ENCODE measurements at places on chromosomes 1 and 21.

- DNase-seq, result no peak
Measured at GRCh38 chr21:31606081-31606874, 53.2 kb upstream of the SOD1 start.

GRCh38 chr21:41833497-41834115, 45.5 kb downstream of the PRDM15 start:
- DNase-seq, result no peak

DNA sequence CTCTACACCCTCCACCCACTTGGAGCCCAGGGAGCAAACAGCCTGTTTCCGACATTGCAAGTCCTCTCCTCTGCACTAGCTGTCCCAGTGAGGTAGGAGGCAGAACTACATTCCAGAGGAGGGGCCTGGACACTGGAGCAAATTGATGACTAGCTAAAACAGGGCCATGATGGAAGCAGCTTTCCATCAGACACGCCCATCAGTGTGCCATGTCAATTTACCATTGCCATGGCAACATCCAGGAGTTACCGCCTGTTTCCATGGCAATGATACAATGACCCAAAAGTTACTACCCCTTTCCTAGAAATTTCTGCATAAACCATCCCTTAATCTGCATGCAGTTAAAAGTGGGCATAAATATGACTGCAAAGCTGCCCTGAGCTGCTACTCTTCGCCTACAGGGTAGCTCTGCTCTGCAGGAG, 647.1 kb downstream of the PTPRU start:
- DNase-seq, result no peak

- no peak for DNase-seq
Measured at GRCh38 chr1:218351391-218352074, 6.4 kb downstream of the TGFB2 start.

- DNase-seq, result no peak
Measured at GRCh38 chr21:44934276-44934675, 5.6 kb upstream of the SLX9 start.

- DNase-seq, result no peak
Measured at GRCh38 chr1:109239409-109240068, 9.8 kb upstream of the CELSR2 start.

DNA sequence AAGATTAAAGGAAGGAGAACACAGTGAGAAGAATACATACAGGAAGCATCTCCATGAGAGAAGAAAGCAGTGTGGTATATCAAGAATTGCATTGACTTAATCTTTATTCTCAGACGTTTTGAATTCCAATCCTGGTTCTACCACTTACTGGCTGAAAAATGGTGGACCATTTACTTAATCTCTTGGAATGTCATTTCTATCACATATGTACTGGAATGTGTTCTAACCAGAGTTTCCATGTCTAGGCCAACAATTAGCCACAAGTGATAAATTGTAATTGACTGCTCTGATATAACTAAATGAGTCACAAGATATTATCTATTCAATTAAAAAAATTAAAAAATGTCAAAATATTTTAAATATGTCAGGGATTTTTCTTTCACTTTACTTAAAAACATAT, 626.1 kb downstream of the PTPRC start:
- DNase-seq, result no peak

DNA sequence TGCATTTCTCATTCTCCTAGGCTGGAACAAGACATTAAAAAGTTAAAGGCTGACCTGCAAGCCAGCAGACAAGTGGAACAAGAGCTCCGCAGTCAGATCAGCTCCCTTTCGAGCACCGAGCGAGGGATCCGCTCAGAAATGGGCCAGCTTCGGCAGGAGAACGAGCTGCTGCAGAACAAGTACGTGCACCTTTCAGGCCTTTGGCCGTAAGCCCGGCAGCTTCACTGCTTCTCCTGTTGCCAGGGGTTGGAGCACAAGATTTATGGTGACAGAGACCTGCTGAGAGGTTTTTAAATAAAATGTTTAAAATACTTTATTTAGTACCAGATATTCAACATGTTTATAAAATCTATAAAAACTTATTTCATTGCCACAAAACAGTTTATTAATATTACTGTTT, 53.4 kb downstream of the MACO1 start:
- DNase-seq, result no peak

DNA sequence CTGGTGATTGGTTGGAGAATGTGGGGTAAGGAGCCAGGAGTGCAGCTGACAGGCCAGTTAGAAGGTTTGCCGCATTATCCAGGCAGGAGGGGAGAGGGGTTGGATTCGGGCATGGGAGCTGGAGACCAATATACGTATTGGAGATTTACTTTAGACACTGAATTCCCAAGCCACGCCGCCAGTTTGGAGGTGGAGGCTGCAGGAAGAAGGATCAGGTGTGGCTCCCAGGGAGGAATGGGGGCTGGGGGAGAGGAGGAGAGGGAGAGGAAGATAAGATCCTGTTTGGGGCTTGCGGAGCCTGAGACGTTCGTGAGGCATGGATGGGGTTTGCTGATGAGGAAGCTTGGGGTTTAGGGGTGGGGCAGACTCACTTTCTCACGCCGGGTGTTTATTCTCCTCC, 155.1 kb upstream of the IGSF21 start:
- DNase-seq, result no peak

DNA sequence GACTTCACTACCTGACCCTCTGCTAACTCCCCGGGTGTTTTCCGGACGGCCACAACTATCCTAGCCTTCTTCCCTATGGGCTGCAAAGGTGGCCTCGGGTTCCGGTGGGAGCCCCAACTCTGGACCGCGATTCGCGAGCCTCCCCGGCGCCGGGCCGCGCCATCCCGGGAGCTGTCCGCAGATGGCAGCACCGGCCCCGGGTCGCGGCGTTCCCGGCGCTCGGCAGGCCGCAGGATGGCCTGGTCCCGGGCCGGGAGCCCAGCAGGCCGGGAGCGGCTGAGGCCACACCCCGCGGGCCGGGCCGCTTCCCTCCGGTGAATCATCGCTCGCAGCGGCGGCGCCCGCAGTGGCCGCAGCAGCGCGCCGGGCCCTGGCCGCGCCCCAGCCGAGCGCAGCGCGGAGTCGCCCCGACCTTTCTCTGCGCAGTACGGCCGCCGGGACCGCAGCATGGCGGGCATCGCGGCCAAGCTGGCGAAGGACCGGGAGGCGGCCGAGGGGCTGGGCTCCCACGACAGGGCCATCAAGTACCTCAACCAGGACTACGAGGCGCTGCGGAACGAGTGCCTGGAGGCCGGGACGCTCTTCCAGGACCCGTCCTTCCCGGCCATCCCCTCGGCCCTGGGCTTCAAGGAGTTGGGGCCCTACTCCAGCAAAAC, at the start of gene CAPN2:
TSS of gene CAPN2 (plus strand) at position 346 of the 656 bp plus-strand sequence. CDS start at position 448, 102 bp downstream.
- no peak for DNase-seq

DNA sequence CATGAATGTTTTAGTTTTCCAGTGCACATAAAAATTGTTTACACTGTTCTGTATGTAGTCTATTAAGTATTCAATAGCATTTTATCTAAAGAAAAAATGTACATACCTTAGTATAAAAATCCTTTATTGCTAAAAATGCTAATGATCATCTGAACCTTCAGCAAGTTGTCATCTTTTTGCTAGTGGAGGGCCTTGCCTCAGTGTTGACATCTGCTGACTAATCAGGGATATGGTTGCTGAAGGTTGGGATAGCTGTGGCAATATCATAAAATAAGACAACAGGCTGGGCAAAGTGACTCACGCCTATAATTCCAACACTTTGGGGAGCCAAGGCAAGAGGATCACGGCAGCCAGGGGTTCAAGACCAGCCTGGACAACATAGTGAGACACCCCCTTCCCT, 9.0 kb downstream of the DYNLT5 start:
- no peak for DNase-seq

All from NCI-H1417 treated with DMSO at 0.1 percent for 48 hours (cell line).